Spinal cord (tissue), 10 donors: ENCODE measurements at places on chromosomes 4 and X. TPM values are rescaled to one million over a fixed set of nuclear protein-coding genes. Genes with fewer than 3 reads are reported as not detected.
A peak's percentile ranks its signal among the peaks of the same experiment; 100 is the strongest.

DNA sequence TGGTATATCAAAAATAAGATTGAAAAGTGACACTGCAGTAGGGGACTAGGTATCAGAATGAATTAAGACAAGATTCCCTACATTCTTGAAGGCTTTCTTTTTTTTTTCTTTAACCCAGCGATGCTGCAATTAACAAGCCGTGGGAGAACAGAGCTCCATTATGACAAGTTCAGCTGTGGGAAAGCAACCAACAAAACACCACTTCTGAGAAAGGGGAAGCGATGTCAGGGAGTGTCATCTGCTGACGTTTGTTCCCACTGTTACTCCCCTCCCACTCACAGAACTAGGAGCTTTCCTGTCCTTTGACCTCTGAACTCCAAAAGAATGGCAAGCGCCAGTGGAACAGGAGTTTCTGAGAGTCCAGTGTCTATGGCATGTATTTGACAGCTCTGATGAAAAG, 90.2 kb upstream of the SLITRK2 start:
- H3K4me1 ChIP-seq = peaks cover 13% of the 10 kb centered on the region
- no peaks in the 10 kb centered on the region for H3K27me3 ChIP-seq
- peak; percentile 51 for DNase-seq
- H3K27ac ChIP-seq = peak overlapping the region; percentile 9
- no peaks in the 10 kb centered on the region for H3K36me3 ChIP-seq

Gene FGFBP1
- total RNA-seq = not detected

DNA sequence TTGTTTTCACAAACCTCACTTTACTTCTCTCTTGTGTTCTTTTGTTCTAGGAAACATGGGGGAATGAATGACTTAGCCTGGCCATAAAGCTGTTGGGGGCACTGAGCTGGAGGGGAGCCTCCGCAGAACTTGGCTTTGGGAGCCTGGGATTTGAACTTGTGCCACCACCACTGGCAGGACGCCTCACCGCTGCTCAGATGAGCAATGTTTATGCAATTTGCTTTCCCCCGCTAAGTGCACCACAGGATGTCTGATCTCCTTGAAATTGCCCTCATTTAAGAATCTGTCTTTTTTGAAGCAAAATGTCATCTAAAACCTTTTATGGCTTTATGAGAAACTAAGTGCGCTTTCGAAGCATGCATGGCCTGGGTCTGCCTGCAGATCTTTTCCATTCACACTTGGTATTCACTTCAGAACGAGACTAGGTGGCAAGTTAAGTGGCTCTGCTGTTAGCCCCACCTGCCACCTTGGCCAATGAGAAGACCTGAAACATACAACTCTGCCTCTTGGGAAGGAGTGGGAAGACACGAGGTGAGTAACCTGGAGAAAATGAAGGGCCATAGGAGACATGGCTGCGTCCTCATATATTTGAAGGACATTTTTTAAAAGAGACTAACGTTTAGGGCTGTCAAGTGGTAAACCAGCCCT, 119.3 kb downstream of the LDB2 start:
- no peaks in the 10 kb centered on the region for H3K4me1 ChIP-seq
- no peaks in the 10 kb centered on the region for H3K36me3 ChIP-seq
- no peaks in the 10 kb centered on the region for H3K27me3 ChIP-seq
- peak overlapping the region; percentile 22 for H3K27ac ChIP-seq

Gene SCOC
- total RNA-seq = 170 TPM

Gene CSAG1
- total RNA-seq = 0.33 TPM

Gene PABPC1L2B
- total RNA-seq = 0.72 TPM

- H3K36me3 ChIP-seq = no peaks in the 10 kb centered on the region
- H3K27ac ChIP-seq = no peak overlapping the region
- no peak overlapping the region for H3K4me3 ChIP-seq
- peaks cover 3% of the 10 kb centered on the region for H3K27me3 ChIP-seq
- no peaks in the 10 kb centered on the region for H3K4me1 ChIP-seq
These were observed 250.1 kb downstream of the SNCA start for GRCh38 chr4:89586864-89587263.

Gene APLN
- total RNA-seq = 5.3 TPM

Gene UGT2B17
- not detected for total RNA-seq

GRCh38 chr4:66219401-66219800, 549.1 kb upstream of the EPHA5 start:
- no peaks in the 10 kb centered on the region for H3K27me3 ChIP-seq
- no peak overlapping the region for H3K27ac ChIP-seq
- no peaks in the 10 kb centered on the region for H3K4me1 ChIP-seq
- H3K36me3 ChIP-seq = no peaks in the 10 kb centered on the region

DNA sequence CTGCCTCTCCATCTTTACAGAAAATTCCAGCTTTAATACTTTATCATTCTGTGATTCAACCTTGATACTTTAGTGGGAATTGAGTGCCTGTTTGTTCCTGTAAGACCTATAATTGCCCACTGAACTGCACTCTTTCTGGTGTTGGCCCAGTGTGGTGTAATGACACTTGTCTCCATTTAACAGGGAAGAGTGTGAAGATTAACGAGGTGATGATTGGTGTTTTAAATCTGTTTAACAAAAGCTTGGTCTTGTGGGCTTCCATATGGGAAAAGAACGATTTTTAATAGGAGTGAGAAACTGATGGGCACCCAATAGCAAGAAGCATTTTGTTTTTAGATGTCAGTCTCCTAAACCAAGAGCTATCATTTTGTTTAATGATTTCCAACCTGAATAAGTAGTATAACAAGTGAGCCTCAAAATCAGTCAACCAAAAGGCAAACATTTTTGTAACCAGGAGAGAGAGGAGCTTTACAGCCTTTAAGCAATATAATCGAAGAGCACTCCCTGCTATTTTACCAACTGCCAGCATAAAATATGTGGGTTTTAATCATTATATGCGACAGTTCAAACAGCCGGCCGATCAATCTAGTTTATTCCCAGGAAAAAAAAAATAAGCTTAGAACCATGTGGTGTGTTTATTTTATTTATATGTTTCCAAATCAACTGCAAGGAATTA, 50.2 kb downstream of the SUPT20HL1 start:
- no peak for DNase-seq
- H3K4me3 ChIP-seq = no peak overlapping the region
- H3K27me3 ChIP-seq = peaks cover 21% of the 10 kb centered on the region
- H3K4me1 ChIP-seq = no peaks in the 10 kb centered on the region

- H3K4me1 ChIP-seq = peaks cover 8% of the 10 kb centered on the region
- no peak overlapping the region for H3K27ac ChIP-seq
- H3K27me3 ChIP-seq = peaks cover 2% of the 10 kb centered on the region
- H3K36me3 ChIP-seq = no peaks in the 10 kb centered on the region
- no peak for DNase-seq
These were observed 159.7 kb upstream of the ATP6AP2 start for GRCh38 chrX:40420899-40421729.

Gene PFKFB1
- total RNA-seq = 0.39 TPM

DNA sequence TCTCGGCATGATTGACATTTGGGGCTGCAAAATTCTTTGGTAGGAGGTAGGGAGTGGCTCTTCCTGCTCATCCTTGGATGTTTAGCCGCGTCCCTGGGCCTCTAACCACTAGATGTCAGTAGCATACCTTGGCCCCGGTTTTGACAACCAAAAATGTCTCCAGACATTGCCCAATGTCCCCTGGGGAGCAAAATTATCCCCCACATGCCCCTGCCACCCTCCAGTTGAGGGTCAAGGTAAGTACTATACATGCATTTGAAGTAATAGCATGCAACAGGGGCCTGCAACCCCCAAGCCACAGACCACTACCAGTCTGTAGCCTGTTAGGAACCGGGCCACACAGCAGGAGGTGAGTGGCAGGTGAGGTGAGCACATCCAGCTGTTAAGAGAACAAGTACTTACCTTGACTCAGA, 17.6 kb upstream of the KIAA1210 start:
- no peak overlapping the region for H3K4me3 ChIP-seq
- DNase-seq = no peak

DNA sequence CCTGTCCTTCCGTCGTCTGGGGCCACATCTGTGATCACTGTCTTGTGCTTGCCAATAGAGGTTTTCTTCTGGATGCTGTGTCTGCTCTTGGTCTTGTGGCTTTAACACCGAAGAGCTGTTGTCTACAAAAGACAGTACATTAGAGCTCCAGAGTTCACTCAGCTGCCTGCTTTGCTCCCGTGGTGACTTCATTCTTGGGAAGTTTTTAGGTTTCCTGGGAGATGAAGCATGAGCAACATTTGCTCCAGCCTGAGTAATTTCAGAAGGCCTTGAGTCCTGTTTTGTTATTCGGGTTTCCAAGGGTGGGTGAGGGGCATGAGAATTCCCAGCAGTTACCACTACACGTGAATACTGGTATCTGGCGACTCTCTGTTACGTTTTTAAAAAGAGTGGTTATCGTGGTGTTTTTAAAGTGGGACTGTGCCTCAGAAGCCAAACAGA, 189.2 kb downstream of the SHROOM3 start:
- no peak overlapping the region for H3K4me3 ChIP-seq
- H3K4me1 ChIP-seq = no peaks in the 10 kb centered on the region
- DNase-seq = peak; percentile 57
- H3K27ac ChIP-seq = peak overlapping the region; percentile 31
- no peaks in the 10 kb centered on the region for H3K36me3 ChIP-seq
- no peaks in the 10 kb centered on the region for H3K27me3 ChIP-seq

DNA sequence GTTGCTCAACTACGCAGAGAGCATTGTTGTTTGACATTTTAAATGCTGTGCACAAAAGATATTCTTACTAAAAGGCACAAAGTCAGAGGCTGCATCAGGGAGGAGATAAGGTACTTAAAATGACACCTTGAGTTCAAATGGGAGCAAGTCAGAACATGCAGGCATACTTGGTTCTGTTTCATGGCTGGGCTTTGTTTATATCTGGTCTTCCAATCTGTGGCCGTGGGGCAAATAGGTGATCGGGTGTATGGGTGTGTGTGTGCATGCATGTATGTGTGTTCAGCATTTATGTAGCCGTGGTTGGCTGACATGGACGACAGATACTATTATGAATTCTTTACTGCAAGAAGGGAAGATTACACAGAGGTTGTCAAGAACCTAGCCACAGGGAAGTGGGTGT, 106.1 kb downstream of the RASL11B start:
- H3K27me3 ChIP-seq = no peaks in the 10 kb centered on the region
- no peaks in the 10 kb centered on the region for H3K36me3 ChIP-seq
- DNase-seq = no peak
- H3K4me1 ChIP-seq = no peaks in the 10 kb centered on the region
- H3K4me3 ChIP-seq = no peak overlapping the region
- no peak overlapping the region for H3K27ac ChIP-seq

DNA sequence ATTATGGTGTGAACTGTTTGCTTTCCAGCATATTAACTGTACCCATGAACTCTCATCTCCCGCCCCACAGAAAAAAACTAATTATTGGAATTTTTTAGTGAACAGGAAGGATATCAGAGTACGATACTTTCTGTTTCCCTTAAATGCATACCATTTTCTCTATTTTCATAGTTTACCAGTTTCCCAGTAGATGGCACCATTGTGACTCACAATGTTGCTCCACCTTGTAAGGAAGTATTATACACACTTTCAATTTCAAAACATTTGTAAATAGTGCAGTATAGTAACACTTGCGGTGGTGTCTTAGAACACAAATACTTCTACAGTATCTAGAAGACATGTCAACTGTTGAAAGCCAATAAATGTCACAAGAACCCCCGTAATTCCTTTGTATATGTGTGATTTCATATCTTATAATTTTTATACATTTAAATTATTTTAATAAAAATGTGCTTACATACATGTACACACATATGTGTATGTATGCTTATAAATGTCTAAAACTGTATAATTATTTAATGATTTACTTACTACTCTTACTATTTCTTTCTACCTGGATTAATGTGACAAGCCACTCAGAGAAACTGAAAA, 167.3 kb downstream of the SLIT2 start:
- H3K4me1 ChIP-seq = no peaks in the 10 kb centered on the region
- no peak overlapping the region for H3K27ac ChIP-seq
- no peaks in the 10 kb centered on the region for H3K36me3 ChIP-seq

DNA sequence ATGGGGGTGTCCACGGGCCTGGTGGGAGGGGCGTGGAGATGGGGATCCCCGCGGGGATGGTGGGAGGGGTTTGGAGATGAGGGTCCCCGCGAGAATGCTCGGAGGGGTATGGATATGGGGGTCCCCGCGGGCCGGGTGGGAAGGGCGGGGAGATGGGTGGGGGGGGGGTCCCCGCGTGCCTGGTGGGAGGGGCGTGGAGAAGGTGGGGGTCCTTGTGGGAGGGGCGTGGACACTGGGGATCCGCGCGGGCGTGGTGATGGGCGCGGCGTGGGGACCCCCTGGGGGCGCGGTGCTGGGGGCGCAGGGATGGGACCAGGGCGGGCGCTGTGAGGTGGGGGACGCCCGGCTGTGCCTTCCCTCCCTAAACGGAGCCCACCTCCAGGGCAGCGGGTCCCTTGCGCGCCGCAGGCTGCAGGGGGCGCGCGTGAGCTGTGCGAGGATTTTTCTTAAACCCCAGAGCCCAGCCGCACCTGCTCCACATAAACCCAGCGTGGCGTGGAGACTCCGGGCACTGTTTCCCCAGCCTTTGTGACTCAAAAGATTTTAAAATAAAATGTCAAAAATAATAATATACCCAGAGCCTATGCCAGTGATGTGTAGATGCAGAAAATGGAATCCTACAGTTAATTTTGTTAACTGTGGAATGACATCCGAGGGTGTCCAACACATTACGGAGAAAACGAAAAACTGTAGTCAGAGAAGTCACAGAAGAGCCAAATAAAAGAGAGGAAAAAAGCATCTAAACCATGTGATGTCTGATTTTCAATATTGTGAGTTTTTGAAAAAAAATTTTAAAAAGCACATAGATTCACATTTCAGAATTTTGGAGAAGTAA, 1.5 kb upstream of the ASMTL start:
- peak; percentile 66 for DNase-seq
- no peaks in the 10 kb centered on the region for H3K27me3 ChIP-seq
- no peaks in the 10 kb centered on the region for H3K36me3 ChIP-seq
- no peak overlapping the region for H3K4me3 ChIP-seq
- H3K27ac ChIP-seq = no peak overlapping the region
- peaks cover 24% of the 10 kb centered on the region for H3K4me1 ChIP-seq

- no peaks in the 10 kb centered on the region for H3K36me3 ChIP-seq
- no peak for DNase-seq
- H3K4me3 ChIP-seq = no peak overlapping the region
- no peaks in the 10 kb centered on the region for H3K4me1 ChIP-seq
- H3K27me3 ChIP-seq = no peaks in the 10 kb centered on the region
These were observed 498.9 kb downstream of the GLUD2 start for GRCh38 chrX:121546317-121546716.

DNA sequence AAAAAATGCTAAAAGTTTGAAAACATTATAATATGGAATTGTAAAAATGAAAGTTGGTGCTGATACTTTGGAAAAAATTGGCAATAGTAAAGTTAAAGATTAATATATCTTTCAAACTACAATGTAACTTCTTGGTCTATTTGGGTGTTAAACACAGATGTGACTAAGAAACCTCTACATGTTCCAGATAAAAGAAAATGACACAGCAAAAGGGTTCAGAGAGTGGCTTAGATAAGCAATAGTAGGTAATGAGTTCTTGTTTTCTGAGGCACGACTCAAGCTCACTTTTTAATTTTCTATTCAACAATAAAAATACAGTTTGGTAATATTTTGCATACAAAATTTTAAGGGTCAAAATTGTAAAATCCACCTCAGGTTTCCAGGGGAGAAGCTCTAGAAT, 292.7 kb downstream of the GALNTL6 start:
- H3K27me3 ChIP-seq = no peaks in the 10 kb centered on the region
- no peak overlapping the region for H3K4me3 ChIP-seq
- H3K27ac ChIP-seq = no peak overlapping the region
- DNase-seq = no peak
- H3K36me3 ChIP-seq = no peaks in the 10 kb centered on the region

- H3K27ac ChIP-seq = peak overlapping the region; percentile 72
- peaks cover 3% of the 10 kb centered on the region for H3K4me1 ChIP-seq
- no peaks in the 10 kb centered on the region for H3K36me3 ChIP-seq
- peak overlapping the region; percentile 19 for H3K4me3 ChIP-seq
- peak; percentile 77 for DNase-seq
These were observed 94.5 kb downstream of the RAPGEF2 start for GRCh38 chr4:159197260-159197884.

GRCh38 chr4:127224556-127224955, 408.2 kb upstream of the INTU start:
- H3K27ac ChIP-seq = no peak overlapping the region
- H3K36me3 ChIP-seq = no peaks in the 10 kb centered on the region
- no peaks in the 10 kb centered on the region for H3K27me3 ChIP-seq
